Right renal cortex interstitium (tissue), 3 donors: ENCODE measurements at places on chromosomes 16 and 17. TPM values are rescaled to one million over a fixed set of nuclear protein-coding genes. Genes with fewer than 3 reads are reported as not detected.

- DNase-seq = no peak
These were observed 42.0 kb upstream of the ZNF469 start for GRCh38 chr16:88340755-88341150.

NLE1 gene
- 16.5 TPM for polyA plus RNA-seq

CBX8 gene
- polyA plus RNA-seq = 12.3 TPM

- no peak for DNase-seq
These were observed 1.5 kb downstream of the KRTAP16-1 start for GRCh38 chr17:41307647-41308046.

DNA sequence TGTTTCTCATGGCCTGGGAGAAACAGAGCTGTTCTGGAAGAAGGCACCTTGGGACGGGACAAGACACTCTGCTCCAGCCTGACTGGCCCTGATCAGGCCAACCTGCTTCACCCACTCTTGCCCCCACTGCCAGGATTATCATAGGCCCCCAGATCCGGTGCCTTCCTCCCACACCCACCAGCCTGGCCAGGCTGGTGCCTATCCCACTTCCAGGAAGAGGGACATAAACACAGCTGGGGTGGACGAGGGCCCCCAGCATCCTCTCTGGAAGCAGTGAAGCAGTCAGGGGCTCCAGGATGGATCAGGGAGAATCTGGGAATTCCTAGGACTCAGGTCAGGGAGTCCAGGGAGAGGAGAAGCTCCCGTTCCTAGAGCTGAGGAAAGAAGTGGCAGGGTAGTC, 16.9 kb upstream of the ITGA3 start:
- DNase-seq = no peak

GRCh38 chr16:49524216-49524946, 150.8 kb downstream of the C16orf78 start:
- no peak for DNase-seq

DNA sequence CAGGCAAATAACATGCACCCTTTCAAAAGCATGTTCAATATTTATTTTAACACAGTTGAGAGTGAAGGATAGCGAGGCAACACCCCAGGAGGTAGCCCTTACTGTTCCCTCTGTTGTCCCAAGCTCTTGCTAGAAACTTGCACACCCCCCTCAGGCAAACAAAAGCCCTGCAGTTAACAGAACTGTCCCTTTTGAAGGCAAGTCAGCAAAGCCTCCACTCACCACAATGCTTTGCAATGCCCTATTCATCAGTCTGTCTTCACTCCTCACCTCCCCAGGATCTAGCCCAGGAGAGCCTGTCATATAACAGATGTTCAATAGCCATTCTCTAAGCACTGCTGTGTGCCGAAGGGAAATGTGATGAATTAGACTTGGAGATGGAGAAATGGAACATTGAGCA, 3.5 kb upstream of the CNEP1R1 start:
- no peak for DNase-seq

- no peak for DNase-seq
These were observed 1.6 kb downstream of the FAM20A start for GRCh38 chr17:68599552-68600066.

PRR35 gene
- 8.6 TPM for polyA plus RNA-seq

DNA sequence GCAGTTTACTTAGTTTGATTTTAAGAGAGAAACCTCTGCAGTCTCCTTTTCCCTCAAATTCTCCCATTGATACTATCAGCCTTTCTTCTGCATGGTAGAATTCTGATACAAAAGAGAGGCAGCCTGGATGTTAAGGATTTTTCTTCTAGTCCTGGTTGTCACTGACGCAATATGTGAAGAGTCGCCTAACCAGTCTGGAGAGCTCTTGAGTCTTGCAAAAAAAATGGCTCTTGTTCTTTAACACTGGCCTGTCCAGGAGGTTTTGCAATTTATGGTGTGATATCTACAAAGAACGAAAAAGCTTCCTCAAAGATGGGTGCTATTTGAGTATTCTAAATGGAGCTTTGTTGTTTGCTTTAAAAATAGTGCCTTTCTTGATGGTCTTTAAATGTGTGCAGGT, 28.9 kb downstream of the COX10 start:
- DNase-seq = no peak

GRCh38 chr17:63644846-63645245, 22.6 kb downstream of the MAP3K3 start:
- no peak for DNase-seq

SDK2 gene
- 8.3 TPM for polyA plus RNA-seq
